A673 (cell line): ENCODE measurements at places on chromosomes 2 and 18. TPM values are rescaled to one million over a fixed set of nuclear protein-coding genes. Genes with fewer than 3 reads are reported as not detected.

Gene NEU2
- total RNA-seq, result not detected in 2 replicates

GRCh38 chr2:54206596-54206995, 49.4 kb downstream of the TSPYL6 start:
- H3K27ac ChIP-seq, result no peak overlapping the region
- no peaks in the 10 kb centered on the region for H3K27me3 ChIP-seq
- DNase-seq, result peak; percentile 76
- H3K4me3 ChIP-seq, result no peak overlapping the region

Gene PRSS56
- total RNA-seq, result not detected in 2 replicates

DNA sequence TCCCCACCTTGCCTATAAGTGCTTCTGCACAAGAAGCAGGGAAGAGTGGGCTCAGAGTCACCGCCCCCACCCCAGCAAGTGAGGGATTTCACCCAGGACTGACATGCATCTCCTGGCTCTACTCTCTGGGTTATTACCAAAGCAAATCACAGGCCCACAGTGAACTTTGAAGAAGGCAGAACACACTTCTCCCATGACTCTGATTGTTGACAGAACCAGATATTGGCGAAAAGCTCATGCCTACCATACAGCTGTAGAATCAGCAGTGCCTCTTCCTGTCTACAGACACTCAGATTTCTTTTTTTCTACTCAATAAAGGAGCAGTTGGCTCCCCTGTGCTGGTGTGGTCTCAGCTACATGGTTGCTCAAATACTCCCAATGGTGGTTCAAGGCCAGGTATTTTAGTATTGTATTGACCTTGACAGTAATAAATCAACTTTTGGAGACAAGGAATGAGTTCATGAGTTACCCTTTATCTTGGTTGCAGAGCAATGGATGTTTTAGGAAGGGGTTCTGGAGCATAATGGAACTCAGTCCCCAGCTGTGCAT, 512.9 kb upstream of the ID2 start:
- no peak for DNase-seq
- no peaks in the 10 kb centered on the region for H3K27me3 ChIP-seq
- H3K27ac ChIP-seq, result no peak overlapping the region

Gene GAD1
- total RNA-seq, result 0.70 and 1.1 TPM in 2 replicates

GRCh38 chr2:100796499-100797100, 23.3 kb upstream of the NPAS2 start:
- H3K27ac ChIP-seq, result no peak overlapping the region
- H3K36me3 ChIP-seq, result no peaks in the 10 kb centered on the region
- H3K4me3 ChIP-seq, result no peak overlapping the region
- no peaks in the 10 kb centered on the region for H3K4me1 ChIP-seq

Gene FEV
- total RNA-seq, result 8.0 and 12.6 TPM in 2 replicates

Gene RAX
- total RNA-seq, result 18.3 and 19.3 TPM in 2 replicates

GRCh38 chr2:196925768-196926561, 542 bp downstream of the PGAP1 start:
- peak overlapping the region; percentile 72 for H3K4me3 ChIP-seq
- H3K27ac ChIP-seq, result peak overlapping the region; percentile 76
- DNase-seq, result peak; percentile 60
- H3K36me3 ChIP-seq, result no peaks in the 10 kb centered on the region
- peaks cover 10% of the 10 kb centered on the region for H3K4me1 ChIP-seq

DNA sequence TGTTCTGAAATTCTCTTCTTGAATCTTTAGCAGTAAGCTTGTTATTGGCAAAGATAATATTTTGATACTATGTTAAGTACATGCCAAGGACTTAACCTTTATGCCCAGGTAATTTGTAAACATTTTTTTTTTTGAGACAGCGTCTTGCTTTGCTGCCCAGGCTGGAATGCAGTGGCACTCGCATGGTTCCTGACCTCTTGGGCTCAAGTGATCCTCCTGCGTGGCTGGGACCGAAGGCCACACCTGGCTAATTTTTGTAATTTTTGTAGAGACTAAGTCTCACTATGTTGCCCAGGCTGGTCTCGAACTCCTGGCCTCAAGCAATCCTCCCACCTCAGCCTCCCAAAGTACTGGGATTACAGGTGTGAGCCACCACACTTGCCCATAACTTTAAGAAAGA, 35.7 kb upstream of the ZCCHC2 start:
- H3K4me3 ChIP-seq, result no peak overlapping the region
- H3K27ac ChIP-seq, result no peak overlapping the region
- no peak for DNase-seq

- no peak overlapping the region for H3K4me3 ChIP-seq
- H3K27me3 ChIP-seq, result no peaks in the 10 kb centered on the region
- H3K4me1 ChIP-seq, result no peaks in the 10 kb centered on the region
- no peak overlapping the region for H3K27ac ChIP-seq
- peak; percentile 24 for DNase-seq
- no peaks in the 10 kb centered on the region for H3K36me3 ChIP-seq
Measured at GRCh38 chr2:27792759-27793158, 21.2 kb downstream of the MRPL33 start.

GRCh38 chr18:13265911-13266217, 47.3 kb downstream of the LDLRAD4 start:
- H3K4me1 ChIP-seq, result peaks cover under 1% of the 10 kb centered on the region
- H3K36me3 ChIP-seq, result no peaks in the 10 kb centered on the region
- H3K27ac ChIP-seq, result no peak overlapping the region
- no peak overlapping the region for H3K4me3 ChIP-seq
- H3K27me3 ChIP-seq, result peaks cover 32% of the 10 kb centered on the region

DNA sequence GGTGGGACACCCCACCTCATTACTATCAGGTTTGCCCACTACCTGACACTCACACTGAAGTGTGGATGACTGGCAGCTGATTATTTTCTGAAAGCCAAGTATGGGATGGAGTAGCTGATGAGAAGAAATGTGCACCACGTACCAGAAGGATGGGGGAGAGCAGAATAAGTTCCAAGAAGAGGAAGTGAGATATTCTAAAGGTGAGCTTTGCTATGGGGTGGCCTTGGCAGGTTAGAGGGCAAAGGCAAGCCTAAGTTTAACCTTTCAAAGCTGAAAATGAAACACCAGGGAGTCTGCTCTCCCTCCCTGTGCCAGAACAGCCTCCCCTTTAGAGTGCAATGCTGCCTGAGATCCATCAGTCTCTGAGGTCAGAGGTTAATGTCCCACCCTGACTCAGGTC, 196.1 kb upstream of the OSR1 start:
- no peak overlapping the region for H3K4me3 ChIP-seq
- H3K36me3 ChIP-seq, result no peaks in the 10 kb centered on the region
- no peaks in the 10 kb centered on the region for H3K4me1 ChIP-seq

GRCh38 chr2:16588565-16588964, 77.1 kb downstream of the CYRIA start:
- H3K4me1 ChIP-seq, result peaks cover 12% of the 10 kb centered on the region
- no peak overlapping the region for H3K27ac ChIP-seq
- DNase-seq, result no peak
- peaks cover 39% of the 10 kb centered on the region for H3K36me3 ChIP-seq
- H3K4me3 ChIP-seq, result no peak overlapping the region
- no peaks in the 10 kb centered on the region for H3K27me3 ChIP-seq

DNA sequence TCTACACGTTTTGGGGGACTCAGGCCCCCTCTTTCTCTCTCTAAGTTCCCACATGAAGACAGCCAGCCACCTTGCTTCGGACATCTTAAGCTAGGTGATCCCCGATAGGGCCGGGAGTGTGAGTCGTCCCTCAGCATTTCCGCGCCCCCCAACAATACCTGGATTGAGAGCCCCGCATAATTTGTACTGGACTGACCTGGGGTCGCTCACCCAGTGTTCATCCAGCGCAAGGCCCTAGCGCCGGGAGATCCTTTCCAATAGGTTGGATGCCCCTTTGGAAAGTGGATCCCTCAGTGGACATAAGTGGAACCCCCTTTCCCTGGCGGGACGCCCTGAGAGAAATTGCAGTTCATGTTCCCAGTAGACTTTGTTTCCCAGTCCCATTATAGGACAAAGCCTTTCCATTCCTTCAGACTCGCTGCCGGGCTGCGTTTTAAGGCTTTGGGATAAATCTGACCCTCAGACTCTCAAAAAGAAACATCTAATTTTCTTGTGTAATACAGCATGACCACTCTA, 77.8 kb upstream of the KCNH7 start:
- no peaks in the 10 kb centered on the region for H3K4me1 ChIP-seq
- no peaks in the 10 kb centered on the region for H3K27me3 ChIP-seq
- no peak for DNase-seq
- no peak overlapping the region for H3K27ac ChIP-seq
- no peak overlapping the region for H3K4me3 ChIP-seq
- no peaks in the 10 kb centered on the region for H3K36me3 ChIP-seq

DNA sequence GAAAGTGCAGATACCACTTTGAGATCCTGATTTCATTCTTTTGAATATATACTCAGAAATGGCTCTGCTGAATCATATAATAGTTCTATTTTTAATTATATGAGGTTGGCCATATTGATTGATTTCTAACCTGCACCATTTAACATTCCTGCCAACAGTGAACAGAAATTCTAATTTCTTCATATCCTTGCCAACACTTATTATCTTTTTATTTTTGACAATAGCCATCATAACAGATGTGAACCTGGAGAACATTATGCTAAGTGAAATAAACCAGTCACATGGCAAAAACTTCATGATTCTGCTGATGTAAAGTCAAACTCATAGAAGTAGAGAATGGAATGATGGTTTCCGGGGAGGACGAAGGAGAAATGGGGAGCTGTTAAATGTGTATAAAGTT, 344.5 kb upstream of the CYRIA start:
- no peak overlapping the region for H3K4me3 ChIP-seq
- H3K27ac ChIP-seq, result no peak overlapping the region
- H3K36me3 ChIP-seq, result no peaks in the 10 kb centered on the region
- no peak for DNase-seq
- H3K4me1 ChIP-seq, result no peaks in the 10 kb centered on the region
- H3K27me3 ChIP-seq, result peaks cover 2% of the 10 kb centered on the region

Gene HDHD2
- total RNA-seq, result 49.9 and 59.0 TPM in 2 replicates

Gene ABCG8
- total RNA-seq, result not detected in 2 replicates

- H3K4me1 ChIP-seq, result no peaks in the 10 kb centered on the region
- no peak overlapping the region for H3K27ac ChIP-seq
- H3K4me3 ChIP-seq, result no peak overlapping the region
- no peaks in the 10 kb centered on the region for H3K36me3 ChIP-seq
- H3K27me3 ChIP-seq, result no peaks in the 10 kb centered on the region
Measured at GRCh38 chr2:205754285-205754923, 72.1 kb downstream of the NRP2 start.

Gene SCYGR5
- total RNA-seq, result not detected in 2 replicates
